ENCODE measurements at places on chromosomes 12 and 14.

DNA sequence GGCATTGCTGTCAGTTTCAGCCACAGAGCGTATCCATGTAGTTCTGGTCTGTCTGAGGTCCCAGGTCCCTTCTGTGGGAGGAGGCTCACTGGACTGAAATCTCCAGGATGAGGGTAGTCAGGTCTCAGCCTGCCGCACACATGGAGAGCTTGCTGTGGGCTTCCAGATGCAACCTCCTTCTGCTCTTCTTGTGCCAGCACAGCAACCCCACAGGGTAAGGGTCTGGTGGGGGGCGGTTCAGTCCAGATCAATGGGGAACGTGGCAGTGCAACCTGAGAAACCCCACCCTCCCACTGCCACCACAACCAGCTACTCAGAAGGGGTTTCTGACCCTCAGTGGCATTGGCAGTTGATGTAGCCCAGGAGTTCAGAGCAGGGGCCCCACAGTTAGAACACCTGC is 61.2 kb downstream of the BEGAIN start:
- DNase-seq, result no peak

- DNase-seq, result no peak
Measured at GRCh38 chr14:86673523-86673969, 1143.6 kb downstream of the FLRT2 start.

- DNase-seq, result peak; percentile 59
Measured at GRCh38 chr14:50061664-50062437, 54.5 kb downstream of the VCPKMT start.

- peak; percentile 78 for DNase-seq
Measured at GRCh38 chr12:16349131-16349460, 1.7 kb downstream of the MGST1 start.

DNA sequence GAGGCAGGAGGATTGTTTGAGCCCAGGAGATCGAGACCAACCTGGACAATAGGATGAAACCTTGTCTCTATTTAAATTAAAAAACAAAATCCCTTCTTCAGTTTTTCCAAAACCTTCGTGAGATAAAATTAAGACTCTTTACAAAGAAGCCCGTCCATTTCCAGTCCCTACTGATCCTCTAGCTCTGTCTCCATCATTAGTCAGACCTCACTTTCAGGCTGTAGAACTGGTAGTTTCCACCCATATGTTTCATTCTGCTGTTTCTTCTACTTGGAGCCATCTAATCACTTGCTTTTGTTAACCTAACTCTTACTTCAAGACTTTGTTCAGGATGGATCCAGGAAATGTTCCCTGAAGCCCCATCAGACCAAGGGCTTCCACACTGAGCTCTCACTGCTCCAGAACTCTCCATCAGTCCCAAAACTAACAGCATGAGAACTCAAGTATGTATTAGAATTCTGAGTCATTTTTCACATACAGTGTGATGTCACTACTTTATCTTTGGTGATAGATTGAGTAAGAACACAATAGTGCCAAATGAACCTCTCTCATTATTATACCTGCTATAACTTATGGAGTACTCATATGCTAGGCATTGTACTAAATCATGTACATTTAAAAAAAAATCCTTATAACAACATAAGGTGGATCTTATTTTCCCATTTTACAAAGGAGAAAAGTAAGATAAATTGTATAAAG is 90.8 kb downstream of the PRICKLE1 start:
- DNase-seq, result no peak

GRCh38 chr12:2233034-2233433 is 180.2 kb downstream of the CACNA1C start:
- no peak for DNase-seq

DNA sequence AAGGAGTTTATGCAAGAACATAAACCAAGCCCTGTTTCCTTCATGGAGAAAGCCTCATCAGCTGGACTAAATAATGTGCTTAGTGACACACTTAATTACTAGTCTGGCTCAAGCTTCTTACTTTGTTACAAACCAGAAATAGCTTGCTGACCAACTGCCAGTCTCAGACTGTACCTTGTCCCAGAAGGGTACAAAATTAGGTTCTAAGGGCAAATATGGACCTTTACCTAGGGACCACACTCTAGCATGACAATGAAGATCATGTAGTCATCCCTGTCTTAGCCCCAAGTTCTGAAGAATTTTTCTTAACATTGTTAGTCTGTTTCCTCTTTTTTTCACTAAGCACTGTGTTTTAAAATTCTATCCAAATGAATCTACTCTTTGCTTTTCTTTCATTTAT is 2.2 kb downstream of the AMN1 start:
- DNase-seq, result no peak

DNA sequence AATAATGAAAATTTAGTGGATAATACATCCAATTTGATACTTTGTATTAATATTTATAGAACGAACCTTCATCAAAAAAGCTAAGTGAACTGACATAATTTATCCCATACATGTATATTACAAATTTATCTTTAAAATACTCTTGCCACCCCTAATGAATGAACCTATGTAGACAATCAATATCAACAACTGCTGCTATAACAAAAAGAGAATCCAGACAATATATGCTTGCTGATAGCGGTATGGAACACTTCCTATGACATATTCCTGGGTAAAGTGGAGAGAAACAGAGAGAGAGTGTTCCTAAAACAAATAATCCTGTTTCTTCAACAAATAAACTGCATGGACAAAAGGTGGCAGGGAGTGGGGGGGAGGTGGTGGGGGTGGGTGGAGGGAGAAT is 31.3 kb downstream of the TM7SF3 start:
- DNase-seq, result no peak
